ENCODE measurements at places on chromosomes 6 and 20.
A peak's percentile ranks its signal among the peaks of the same experiment; 100 is the strongest.

DNA sequence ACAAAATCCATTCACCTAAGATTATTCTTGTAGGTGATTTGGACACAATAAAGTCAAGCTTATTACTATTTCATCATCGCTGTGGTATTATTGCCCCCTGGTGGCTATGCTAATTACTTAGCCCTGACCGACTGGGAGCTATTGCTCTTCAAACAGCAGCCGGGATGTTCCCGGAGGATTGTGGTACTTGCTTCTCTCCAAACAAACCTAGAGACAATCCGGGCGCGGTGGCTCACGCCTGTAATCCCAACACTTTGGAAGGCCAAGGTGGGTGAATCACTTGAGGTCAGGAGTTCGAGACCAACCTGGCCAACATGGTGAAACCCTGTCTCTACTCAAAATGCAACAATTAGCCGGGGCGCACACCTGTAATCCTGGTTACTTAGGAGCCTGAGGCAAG lies 15.4 kb upstream of the STMND1 start:
- DNase-seq = peak; percentile 80

GRCh38 chr20:53943522-53944291 lies 126.7 kb downstream of the BCAS1 start:
- peak; percentile 62 for DNase-seq

DNA sequence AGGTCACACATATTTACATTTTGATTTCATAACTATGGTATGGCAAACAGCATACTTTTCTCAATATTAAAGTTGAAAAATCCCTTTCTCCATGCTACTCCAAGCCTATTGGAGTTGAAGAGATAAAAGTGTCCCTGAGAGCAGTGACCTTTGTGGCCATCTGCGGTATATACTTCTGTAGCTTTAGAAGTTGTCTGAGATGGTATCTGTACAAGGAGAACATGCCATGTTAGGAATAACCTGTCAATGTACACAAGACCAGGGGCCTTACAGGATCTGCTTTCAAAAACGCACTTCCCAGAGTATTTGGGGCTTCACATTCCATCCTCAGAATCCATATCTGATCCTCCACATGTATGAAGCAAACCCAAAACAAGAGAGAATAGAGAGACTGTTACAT lies 226.7 kb downstream of the MEI4 start:
- DNase-seq = no peak

DNA sequence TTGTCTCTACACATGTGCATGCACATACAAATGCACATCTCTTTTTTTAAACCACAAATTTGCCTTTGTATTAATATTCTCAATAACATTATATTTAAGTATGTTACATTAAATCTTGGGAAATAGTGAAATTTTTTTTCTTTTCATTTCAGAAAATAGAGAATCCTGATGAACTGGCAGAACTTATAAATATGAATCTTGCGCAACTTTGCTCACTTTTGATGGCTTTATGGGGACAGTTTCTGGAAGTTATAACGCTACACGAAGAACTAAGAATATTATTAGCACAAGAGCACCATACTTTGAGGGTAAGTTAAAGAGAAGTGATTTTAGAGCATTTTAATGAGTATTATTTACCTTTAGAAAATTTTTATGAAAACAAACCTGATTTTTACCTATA lies 64.2 kb upstream of the SDHAF4 start:
- no peak for DNase-seq

- DNase-seq = no peak
Observed at GRCh38 chr6:69286331-69286730, 510.5 kb downstream of the LMBRD1 start.
